Adrenal gland (tissue), 19 donors: ENCODE measurements at places on chromosomes 7 and 10.

DNA sequence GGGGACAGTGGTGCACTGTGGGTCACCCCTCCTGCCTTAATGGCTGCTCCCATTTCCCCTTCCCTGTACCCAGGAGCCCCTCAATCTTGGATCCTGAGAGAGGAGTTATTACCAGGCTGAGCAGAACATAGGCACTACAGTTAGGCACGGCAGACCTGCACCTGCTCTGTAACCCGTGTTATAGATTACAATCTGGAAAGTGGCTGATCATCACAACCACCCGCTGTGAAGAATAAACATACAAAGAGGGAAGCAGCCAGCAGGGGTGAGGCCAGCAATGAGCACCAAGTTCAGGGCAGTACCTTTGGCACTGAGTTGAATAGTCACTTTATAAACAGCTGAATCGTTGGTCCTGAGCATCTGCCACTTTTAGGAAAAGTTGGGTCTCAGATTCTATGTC, 1.7 kb downstream of the CDHR1 start:
- DNase-seq, result no peak
- H3K4me1 ChIP-seq, result peaks cover 8% of the 10 kb centered on the region
- no peaks in the 10 kb centered on the region for H3K36me3 ChIP-seq
- H3K4me3 ChIP-seq, result no peak overlapping the region
- peaks cover 24% of the 10 kb centered on the region for H3K27me3 ChIP-seq

GRCh38 chr7:9017286-9017685, 583.9 kb downstream of the NXPH1 start:
- no peaks in the 10 kb centered on the region for H3K27me3 ChIP-seq
- H3K4me3 ChIP-seq, result no peak overlapping the region
- H3K27ac ChIP-seq, result no peak overlapping the region

- no peaks in the 10 kb centered on the region for H3K27me3 ChIP-seq
- no peaks in the 10 kb centered on the region for H3K36me3 ChIP-seq
- H3K4me1 ChIP-seq, result no peaks in the 10 kb centered on the region
- no peak overlapping the region for H3K27ac ChIP-seq
- DNase-seq, result no peak
- no peak overlapping the region for H3K4me3 ChIP-seq
These were observed 235.0 kb upstream of the IGFBP3 start for GRCh38 chr7:46156086-46156485.

DNA sequence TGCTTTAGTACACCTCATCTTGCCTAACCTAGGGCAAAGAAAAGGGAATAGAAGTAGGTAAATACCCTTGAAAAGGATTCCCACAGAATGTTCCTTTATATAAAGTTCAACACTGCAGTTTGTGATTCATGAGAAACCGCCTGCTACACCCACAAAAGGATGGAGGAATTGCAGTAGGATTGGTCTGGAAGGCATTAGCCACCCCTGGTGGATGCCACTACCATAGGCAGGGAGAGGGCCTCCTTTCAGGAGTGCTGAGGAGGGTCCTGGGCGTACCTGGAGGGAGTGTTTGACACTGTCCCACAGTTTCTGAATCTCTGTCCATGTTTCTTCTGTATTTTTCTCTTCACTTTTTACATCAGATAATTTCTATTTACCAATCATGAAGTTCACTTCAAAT, 221.8 kb upstream of the TMEM72 start:
- no peaks in the 10 kb centered on the region for H3K36me3 ChIP-seq
- H3K4me1 ChIP-seq, result no peaks in the 10 kb centered on the region
- DNase-seq, result no peak
- no peaks in the 10 kb centered on the region for H3K27me3 ChIP-seq
- no peak overlapping the region for H3K4me3 ChIP-seq
- H3K27ac ChIP-seq, result no peak overlapping the region

- no peak overlapping the region for H3K27ac ChIP-seq
- no peaks in the 10 kb centered on the region for H3K36me3 ChIP-seq
- DNase-seq, result no peak
- peaks cover 17% of the 10 kb centered on the region for H3K4me1 ChIP-seq
- H3K4me3 ChIP-seq, result no peak overlapping the region
These were observed 17.1 kb upstream of the ZNF488 start for GRCh38 chr10:47401210-47401609.

DNA sequence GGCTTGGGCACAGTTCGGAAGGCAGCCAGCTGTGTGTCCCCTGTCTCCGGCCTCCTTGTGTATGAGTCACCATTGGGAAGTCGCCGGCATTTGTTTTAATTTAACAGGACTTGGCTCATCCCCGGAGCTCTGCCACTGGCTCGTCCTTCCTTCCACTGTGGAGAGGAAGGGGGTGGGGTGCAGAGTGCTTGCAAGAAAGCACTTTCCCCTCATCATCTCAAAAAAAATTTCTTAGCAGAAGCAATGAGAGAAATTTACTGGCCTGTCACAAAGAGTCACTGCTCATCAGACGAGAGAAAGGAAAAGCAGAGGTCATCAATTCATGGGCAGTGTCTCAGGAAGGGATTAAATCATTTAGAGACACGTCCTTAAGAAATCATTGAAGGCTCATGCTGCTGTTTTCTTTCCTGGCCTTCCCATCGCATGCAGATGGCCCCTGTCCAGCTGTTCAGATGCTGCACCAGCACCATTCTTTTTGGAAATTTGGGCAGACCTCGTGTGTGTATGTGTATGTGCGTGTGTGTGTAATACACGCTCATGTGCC, 93.3 kb downstream of the BMS1 start:
- H3K27me3 ChIP-seq, result no peaks in the 10 kb centered on the region
- no peaks in the 10 kb centered on the region for H3K36me3 ChIP-seq
- peak; percentile 80 for DNase-seq
- H3K27ac ChIP-seq, result peak overlapping the region; percentile 49
- no peak overlapping the region for H3K4me3 ChIP-seq

- no peaks in the 10 kb centered on the region for H3K36me3 ChIP-seq
- DNase-seq, result no peak
- no peaks in the 10 kb centered on the region for H3K27me3 ChIP-seq
- H3K4me1 ChIP-seq, result no peaks in the 10 kb centered on the region
These were observed 285.5 kb downstream of the TCF7L2 start for GRCh38 chr10:113235508-113235907.

DNA sequence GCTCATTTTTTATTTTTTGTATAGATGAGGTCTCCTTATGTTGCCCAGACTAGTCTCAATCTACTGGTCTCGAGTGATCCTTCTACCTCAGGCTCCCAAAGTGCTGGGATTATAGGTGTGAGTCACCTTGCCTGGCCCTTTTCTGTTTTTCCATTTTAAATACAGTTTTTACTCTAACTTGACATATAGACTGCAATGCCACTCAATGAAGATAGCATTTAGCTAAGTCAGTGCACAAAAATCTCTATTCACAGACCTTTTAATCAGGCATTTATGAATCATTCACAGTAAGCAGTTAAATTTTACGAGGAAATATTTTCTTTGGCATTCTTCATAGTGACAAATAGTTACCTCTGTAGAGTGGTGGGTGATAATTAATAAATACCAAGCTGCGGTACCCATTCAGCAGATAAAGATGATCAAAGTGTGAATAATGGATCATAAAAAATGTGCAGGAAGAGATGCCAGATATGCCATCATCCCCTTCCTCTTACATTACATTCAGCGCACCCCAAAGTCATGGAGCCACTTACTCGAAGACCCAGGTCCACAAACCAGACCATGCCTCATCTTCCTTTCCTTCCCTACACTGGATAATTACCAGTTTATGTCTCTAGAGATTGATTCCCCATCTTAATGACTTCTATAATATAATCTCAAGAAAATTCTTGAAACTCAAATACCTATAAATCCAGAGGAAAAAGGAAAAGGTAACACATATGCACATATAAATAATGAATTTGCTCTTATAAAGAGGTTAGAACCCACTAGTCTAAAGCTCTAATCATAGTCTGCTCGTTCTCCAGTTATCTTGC, 56.0 kb downstream of the UBE2H start:
- H3K27ac ChIP-seq, result no peak overlapping the region
- DNase-seq, result no peak
- H3K4me3 ChIP-seq, result no peak overlapping the region
- H3K4me1 ChIP-seq, result peaks cover 37% of the 10 kb centered on the region
- no peaks in the 10 kb centered on the region for H3K27me3 ChIP-seq
- H3K36me3 ChIP-seq, result peaks cover 6% of the 10 kb centered on the region

- H3K27me3 ChIP-seq, result no peaks in the 10 kb centered on the region
- H3K4me3 ChIP-seq, result no peak overlapping the region
- no peak overlapping the region for H3K27ac ChIP-seq
- H3K36me3 ChIP-seq, result no peaks in the 10 kb centered on the region
These were observed 148.9 kb downstream of the PARD3 start for GRCh38 chr10:34666008-34666704.

GRCh38 chr7:103660455-103661371, 214.7 kb upstream of the SLC26A5 start:
- H3K27me3 ChIP-seq, result no peaks in the 10 kb centered on the region
- H3K4me1 ChIP-seq, result no peaks in the 10 kb centered on the region
- H3K27ac ChIP-seq, result no peak overlapping the region
- no peak overlapping the region for H3K4me3 ChIP-seq
- H3K36me3 ChIP-seq, result no peaks in the 10 kb centered on the region
- no peak for DNase-seq
